Articular chondrocyte of knee joint (primary cell): ENCODE measurements at places on chromosomes 11 and 22. TPM values are rescaled to one million over a fixed set of nuclear protein-coding genes. Genes with fewer than 3 reads are reported as not detected.

Gene DNAL4
- total RNA-seq = 12.0 and 13.1 TPM in 2 replicates

Gene SPON1
- total RNA-seq = 3.6 and 5.4 TPM in 2 replicates

Gene PATE2
- 0.13 and 0.43 TPM in 2 replicates for total RNA-seq

Gene MFNG
- 0.39 and 0.86 TPM in 2 replicates for total RNA-seq

Gene SLC29A2
- total RNA-seq = 0.11 and 0.13 TPM in 2 replicates

Gene OR52H1
- 0.65 and 1.0 TPM in 2 replicates for total RNA-seq

Gene CCDC188
- 0.65 and 1.3 TPM in 2 replicates for total RNA-seq

Gene MUC2
- not detected in 2 replicates for total RNA-seq

Gene APLNR
- total RNA-seq = not detected in 2 replicates

Gene ANGPTL5
- 60.3 and 110 TPM in 2 replicates for total RNA-seq

Gene GRIA4
- not detected in 2 replicates for total RNA-seq
